ENCODE measurements at places on chromosomes 16 and 17.

GRCh38 chr17:51499897-51500296 lies 239.6 kb downstream of the UTP18 start:
- no peak for DNase-seq

- no peak for DNase-seq
Observed at GRCh38 chr17:29384901-29385300, 5.3 kb upstream of the TAOK1 start.

GRCh38 chr16:27852116-27852515 lies 211.4 kb downstream of the GSG1L start:
- no peak for DNase-seq

- no peak for DNase-seq
Observed at GRCh38 chr17:77579131-77579530, 379.4 kb upstream of the TNRC6C start.

DNA sequence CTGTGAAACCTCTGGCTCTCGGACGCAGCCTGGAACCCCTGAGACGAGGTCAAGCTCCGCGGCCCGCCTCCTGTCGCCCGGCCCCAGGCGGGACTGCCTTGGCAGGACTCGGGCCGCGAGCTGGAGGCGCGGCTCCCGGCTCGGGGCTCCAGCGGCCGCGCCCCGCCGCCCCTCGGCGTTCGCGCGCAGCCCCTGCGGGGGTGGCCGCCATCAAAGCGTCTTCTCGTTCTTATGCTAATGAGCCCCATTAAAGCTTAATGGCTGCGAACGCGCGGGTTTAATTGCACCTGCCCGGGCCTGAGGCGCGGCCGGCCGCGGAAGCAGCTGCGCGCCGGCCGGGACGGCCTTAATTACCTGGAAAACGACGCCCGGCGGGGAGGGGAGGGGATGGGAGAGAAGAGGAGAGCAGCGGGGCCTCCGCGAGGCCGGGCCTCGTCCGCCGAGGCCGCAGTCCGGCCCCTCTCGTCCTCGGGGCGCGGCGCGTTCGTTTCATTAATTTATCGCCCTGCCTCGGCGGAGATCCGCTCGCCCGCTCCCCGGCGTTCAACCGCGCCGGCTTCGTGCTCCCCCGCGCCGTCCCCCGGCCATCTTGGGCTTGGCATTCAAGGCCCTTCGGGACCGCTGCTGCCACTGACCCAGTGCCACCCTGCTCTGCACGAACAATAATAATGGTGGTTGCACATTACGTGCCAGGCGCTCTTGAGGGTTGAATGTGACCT lies 19.2 kb downstream of the RAI1 start:
- DNase-seq = no peak

GRCh38 chr16:85928401-85928820 lies 29.4 kb downstream of the IRF8 start:
- peak; percentile 55 for DNase-seq

GRCh38 chr16:8489580-8489979 lies 100.7 kb downstream of the TMEM114 start:
- no peak for DNase-seq

DNA sequence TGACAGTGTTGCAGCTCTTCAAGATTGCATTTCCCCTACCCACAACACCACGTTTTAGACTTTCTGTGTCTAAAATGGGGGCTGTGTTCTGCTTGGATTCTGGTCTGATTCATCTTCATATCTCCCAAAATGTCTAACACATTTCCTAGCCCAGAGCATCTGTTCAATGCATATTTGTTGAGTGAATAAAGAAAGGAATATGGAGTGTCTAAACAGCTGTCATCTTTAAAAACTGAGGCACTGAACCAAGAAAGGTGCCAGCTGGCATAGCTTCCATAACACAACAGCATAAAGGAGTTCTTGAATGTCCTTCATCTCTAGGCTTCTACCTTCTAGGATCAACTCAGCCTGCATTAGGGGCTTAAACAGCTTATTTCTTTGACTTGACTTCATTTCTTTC lies 67.4 kb downstream of the CDH11 start:
- DNase-seq = no peak

Measured in CD4-positive, alpha-beta T cell treated with Interferon gamma for 1 hour (primary cell).